ENCODE measurements at places on chromosomes 16 and 17. TPM values are rescaled to one million over a fixed set of nuclear protein-coding genes. Genes with fewer than 3 reads are reported as not detected.

The SAP30BP gene
- 46.3 TPM for total RNA-seq

The HS3ST3A1 gene
- total RNA-seq = 4.8 TPM

The C17orf58 gene
- 5.9 TPM for total RNA-seq

The SLFN14 gene
- total RNA-seq = not detected

The C16orf89 gene
- total RNA-seq = 0.56 TPM

The HBA2 gene
- total RNA-seq = 8.2 TPM

The VASN gene
- 16.6 TPM for total RNA-seq

The NHLRC4 gene
- total RNA-seq = 0.12 TPM

The CBX8 gene
- total RNA-seq = 3.8 TPM

The FBXO39 gene
- total RNA-seq = 0.68 TPM

The KCNAB3 gene
- total RNA-seq = 0.44 TPM

The HSD11B2 gene
- total RNA-seq = 6.6 TPM

The OR2C1 gene
- not detected for total RNA-seq

The TPPP3 gene
- 3.7 TPM for total RNA-seq

The ABCC3 gene
- 17.6 TPM for total RNA-seq

The TMED6 gene
- total RNA-seq = 0.52 TPM

The GPRC5B gene
- total RNA-seq = 3.1 TPM

The ACSM5 gene
- 0.12 TPM for total RNA-seq

The FBXO31 gene
- total RNA-seq = 16.9 TPM

The TAC4 gene
- total RNA-seq = not detected

The KRT9 gene
- 0.16 TPM for total RNA-seq

The PRSS36 gene
- total RNA-seq = 1.5 TPM

The TLCD2 gene
- 10.9 TPM for total RNA-seq

The OSGIN1 gene
- 5.6 TPM for total RNA-seq

The TNFRSF17 gene
- 0.24 TPM for total RNA-seq

The KRTAP4-6 gene
- total RNA-seq = not detected

The CPPED1 gene
- 26.1 TPM for total RNA-seq

The CACNG1 gene
- total RNA-seq = not detected

The CD300H gene
- total RNA-seq = not detected

The CAVIN1 gene
- 67.0 TPM for total RNA-seq

The TMEM95 gene
- not detected for total RNA-seq

The IRX6 gene
- total RNA-seq = 0.08 TPM

The C17orf78 gene
- not detected for total RNA-seq

The ADAP2 gene
- total RNA-seq = 6.3 TPM

The KRT17 gene
- total RNA-seq = 380 TPM

The DNAH17 gene
- 0.12 TPM for total RNA-seq

The NCOR1 gene
- total RNA-seq = 71.0 TPM

The PPP1R1B gene
- total RNA-seq = 1.6 TPM

The SMIM5 gene
- 10.1 TPM for total RNA-seq

The EPX gene
- total RNA-seq = not detected

The STXBP4 gene
- 3.9 TPM for total RNA-seq

The HBZ gene
- not detected for total RNA-seq

The PPY gene
- total RNA-seq = not detected

The PNPO gene
- 33.3 TPM for total RNA-seq

The C16orf82 gene
- not detected for total RNA-seq

The RGS9 gene
- total RNA-seq = 0.84 TPM

The SLC5A2 gene
- total RNA-seq = 0.12 TPM

The GP1BA gene
- not detected for total RNA-seq

The FOXN1 gene
- total RNA-seq = 14.8 TPM

The TRPV3 gene
- 1.3 TPM for total RNA-seq

The TAF15 gene
- 156 TPM for total RNA-seq

The RUNDC3A gene
- total RNA-seq = 6.0 TPM

The P2RX5 gene
- 0.72 TPM for total RNA-seq
